Stomach (tissue), 19 donors: ENCODE measurements at places on chromosomes 2 and 18. TPM values are rescaled to one million over a fixed set of nuclear protein-coding genes. Genes with fewer than 3 reads are reported as not detected.

The NPAS2 gene
- polyA plus RNA-seq = 13.1 TPM

The CRACDL gene
- polyA plus RNA-seq = 5.5 TPM

The ALPP gene
- not detected for polyA plus RNA-seq

The UPP2 gene
- polyA plus RNA-seq = not detected

The PROKR1 gene
- not detected for polyA plus RNA-seq

The IL1F10 gene
- not detected for polyA plus RNA-seq

The C1GALT1C1L gene
- 0.63 TPM for polyA plus RNA-seq

The CASP8 gene
- polyA plus RNA-seq = 8.6 TPM

The NOSTRIN gene
- polyA plus RNA-seq = 117 TPM

The HAT1 gene
- polyA plus RNA-seq = 20.3 TPM

The UGT1A9 gene
- polyA plus RNA-seq = not detected

The RGPD4 gene
- not detected for polyA plus RNA-seq

The ATG16L1 gene
- polyA plus RNA-seq = 8.7 TPM

- peak; percentile 67 for DNase-seq
Observed at GRCh38 chr2:147463881-147464520, 380.8 kb upstream of the ACVR2A start.

DNA sequence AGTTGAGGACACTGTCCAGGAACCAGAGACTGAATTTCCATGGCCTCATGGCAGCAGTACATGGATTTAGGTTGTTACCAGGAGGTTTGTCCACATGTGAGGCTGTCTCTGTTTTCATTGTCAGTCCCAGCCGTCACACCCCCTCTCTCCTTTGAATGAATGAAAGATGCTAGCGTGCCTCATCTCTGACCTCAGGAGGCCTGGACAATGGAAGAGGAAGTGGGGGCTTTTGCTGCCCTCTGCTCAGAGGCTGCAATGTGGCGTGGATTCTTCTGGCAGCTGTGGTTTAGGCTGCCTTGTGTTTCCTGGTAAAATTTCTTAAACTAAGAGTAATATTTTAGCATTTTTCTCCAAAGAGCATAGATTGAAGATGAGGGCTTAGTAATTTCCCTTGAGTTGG is 47.5 kb downstream of the RAB31 start:
- DNase-seq = no peak

DNA sequence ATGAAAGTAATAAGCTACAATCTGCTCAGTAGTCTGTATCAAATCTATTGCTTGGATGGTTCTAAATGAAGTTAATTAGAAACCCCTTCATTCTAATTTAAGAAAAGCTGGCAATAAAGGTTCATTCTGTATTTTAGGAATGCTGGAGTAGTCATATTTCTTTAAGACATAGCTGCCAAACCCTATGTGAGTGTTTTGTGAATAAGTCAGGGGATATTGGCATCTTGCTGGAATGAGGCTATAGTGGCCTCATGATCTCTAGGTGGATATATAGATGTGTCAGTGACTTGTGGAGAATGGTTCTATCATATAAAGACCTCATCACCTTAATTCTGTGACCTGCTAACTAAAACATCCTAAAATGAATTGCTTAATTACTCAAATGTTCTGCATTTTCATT is 196.3 kb downstream of the PDE1A start:
- no peak for DNase-seq

DNA sequence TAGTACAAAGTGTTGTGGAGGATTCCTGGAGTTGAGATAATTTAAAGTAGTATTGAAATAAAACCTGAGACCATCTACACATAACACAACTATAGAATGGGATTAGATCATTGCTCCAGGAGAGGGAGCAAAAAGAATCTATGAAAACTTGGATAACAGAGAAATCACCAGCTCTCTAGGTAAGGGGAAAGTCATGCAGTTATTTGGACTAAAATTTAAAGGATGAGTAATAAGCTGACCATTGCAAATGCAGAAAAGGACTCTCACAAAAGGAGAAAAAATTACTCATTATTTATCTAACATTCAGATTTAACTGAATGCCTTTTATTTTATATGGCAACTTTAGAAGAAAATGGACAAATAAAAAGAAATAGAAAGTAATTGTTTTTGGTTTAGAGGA is 1399.8 kb upstream of the ACVR2A start:
- DNase-seq = no peak

DNA sequence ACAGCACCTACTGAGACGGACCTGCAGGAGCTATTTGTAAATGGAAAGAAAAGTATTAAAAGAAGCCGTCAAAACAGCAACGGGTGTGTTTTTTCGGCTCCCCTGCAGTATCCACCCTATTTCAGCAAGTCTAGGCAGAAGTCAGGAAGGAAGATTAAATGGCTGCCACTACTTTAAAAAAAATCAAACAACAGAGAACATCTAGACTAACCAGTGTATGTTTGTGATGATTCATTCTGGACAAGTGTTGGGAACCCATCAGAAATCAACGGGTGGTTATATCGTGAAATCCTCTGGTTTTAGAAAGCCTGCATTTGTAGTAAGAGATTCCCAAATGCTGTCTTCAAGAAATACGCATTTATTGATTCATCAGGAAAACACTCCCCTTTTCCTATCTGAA is 9.0 kb downstream of the PMAIP1 start:
- DNase-seq = no peak

GRCh38 chr2:197822333-197822732 is 17.9 kb downstream of the PLCL1 start:
- DNase-seq = no peak

- DNase-seq = no peak
Observed at GRCh38 chr2:223801736-223802135, 35.6 kb downstream of the AP1S3 start.

DNA sequence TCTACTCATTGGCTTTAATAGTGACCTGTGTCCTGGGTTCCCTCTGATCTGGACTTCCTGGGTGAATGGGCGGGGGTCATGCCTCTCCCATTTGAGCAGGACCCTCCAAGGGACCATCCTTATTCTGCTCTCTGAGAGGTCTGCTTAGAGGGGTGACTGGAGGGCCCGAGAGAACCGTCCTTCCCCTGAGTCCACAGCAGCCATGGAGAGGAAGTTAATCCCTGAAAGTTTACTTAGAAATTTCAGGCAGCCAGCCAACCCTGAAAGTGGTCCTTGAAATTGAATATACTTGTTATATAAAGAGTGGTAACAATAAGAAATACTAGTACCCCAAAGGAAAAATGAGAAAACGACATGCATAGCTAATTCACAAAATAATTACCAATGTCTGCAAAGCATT is 226.1 kb downstream of the DYSF start:
- no peak for DNase-seq

DNA sequence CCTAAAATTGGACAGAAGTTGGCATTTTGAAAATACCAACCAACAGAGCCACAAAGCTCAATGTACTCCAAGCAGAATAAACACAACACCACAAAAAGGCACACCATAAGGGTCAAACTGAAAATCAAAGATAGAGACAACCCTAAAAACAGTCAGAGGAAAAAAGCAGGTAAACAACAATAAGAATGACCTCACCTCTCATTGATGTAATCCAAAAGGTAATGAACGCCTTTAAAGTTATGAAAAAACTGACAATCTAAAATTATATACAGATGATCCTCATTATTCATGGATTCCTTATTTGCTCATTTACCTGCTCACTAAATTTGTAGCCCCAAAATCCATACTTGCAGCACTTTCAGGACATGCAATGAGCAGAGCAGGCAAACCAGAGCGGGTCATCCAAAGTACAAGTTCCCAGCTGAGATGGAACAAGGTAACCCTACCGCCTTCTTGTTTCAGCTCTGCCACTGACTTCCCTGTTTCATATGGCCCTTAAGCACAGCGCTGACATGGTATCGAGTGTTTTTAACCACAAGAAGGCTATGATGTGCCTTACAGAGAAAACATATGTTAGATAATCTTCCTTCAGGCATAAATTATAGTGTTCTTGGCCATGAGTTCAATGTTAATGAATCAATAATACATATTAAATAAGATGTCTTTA is 17.0 kb downstream of the RTN4 start:
- DNase-seq = peak; percentile 44

GRCh38 chr18:44788334-44788733 is 107.6 kb downstream of the SETBP1 start:
- no peak for DNase-seq

DNA sequence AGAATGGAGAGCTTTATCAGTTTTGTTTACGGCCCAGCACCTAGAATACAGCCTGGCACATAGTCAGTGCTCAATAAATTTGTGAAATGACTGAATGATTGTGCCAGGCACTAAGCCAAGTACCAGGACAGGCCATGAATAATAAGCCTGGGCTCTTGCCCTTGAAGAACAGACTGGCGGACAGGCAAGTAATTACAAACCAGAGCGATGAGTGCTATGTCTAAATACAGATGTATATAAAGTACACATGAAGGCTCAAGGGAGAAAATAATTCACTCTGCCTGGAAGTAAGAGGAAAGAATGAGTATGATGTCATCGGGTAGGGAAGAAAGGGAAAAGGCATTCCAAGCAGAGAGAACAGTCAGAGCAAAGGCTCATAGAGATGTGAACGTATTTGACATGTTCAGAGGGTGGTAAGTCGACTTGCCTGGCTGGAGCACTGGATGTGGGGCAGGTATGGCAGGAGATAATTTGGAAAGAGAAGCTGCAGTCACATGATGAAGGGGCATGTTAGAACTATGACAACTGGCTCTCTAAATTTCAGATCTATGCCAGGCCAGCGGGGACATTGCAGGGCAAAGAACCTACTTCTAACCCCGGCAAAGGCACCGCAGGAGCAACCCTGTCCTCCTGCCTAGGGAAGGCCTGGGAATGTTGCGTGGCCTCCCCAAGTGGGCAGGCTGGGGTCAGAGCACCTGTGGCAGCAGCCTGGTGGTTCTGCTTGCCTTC is 119.1 kb upstream of the STPG4 start:
- DNase-seq = no peak

DNA sequence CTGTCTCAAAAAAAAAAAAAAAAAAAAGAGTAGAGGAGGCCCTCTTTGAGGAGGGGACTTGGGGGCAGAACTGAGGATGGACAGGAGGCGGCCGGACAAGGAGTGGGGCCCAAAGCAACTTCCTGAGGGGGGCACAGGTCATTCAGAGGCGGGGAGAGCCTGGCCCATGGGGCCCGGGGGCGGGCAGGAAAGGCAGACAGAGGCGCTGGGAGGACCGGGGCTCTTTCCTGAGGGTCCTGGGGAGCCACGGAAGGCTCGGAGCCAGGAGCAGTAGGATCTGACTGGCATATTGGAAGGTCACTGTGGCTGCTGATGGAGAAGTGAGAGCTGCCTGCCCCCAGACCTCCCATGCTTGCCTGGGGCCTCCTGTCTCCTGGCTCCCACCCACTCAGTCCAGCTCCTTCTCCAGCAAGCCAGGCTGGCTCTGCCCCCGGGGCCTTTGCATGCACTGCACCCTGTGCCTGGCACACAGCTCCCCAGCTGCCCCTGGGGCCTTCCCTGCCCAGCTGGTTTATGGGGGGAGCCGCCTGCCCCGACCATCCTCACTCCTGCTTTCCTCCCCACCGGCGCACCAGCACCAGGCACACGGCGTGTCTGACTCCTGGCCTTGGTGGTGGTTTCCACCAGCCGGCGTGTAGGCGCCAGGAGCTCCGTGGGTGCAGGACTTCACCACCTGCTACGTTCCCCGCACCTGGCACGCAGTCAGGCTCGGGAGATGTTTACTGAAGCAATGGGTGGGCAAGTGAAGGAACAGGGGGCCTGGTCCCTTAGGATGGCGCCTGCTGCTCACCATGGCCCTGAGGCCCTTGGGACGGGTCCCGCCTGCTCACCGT is 5.6 kb downstream of the ESPNL start:
- no peak for DNase-seq

- no peak for DNase-seq
Observed at GRCh38 chr2:111624411-111625156, 259.4 kb downstream of the ANAPC1 start.

GRCh38 chr18:57980573-57981307 is 63.3 kb upstream of the NEDD4L start:
- DNase-seq = no peak

DNA sequence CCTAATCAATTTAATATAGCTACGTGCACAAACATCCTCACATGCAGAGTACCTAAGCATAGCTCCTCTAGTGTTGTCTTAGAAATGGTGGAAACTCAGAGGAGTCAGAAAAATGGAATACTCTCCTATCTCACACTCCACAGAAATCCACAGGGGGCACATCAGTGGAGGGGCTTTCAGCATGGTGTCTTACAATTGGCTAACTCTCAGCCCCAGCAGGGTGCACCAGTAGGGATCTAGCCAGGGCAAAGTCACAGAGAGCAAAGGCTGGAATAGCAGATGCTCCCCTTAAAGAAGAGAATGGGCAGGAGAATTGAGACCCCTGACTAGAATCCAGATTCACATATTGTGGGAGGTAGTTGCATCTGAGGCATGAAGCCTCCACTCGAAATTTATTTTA is 135.7 kb downstream of the MAIP1 start:
- DNase-seq = no peak

DNA sequence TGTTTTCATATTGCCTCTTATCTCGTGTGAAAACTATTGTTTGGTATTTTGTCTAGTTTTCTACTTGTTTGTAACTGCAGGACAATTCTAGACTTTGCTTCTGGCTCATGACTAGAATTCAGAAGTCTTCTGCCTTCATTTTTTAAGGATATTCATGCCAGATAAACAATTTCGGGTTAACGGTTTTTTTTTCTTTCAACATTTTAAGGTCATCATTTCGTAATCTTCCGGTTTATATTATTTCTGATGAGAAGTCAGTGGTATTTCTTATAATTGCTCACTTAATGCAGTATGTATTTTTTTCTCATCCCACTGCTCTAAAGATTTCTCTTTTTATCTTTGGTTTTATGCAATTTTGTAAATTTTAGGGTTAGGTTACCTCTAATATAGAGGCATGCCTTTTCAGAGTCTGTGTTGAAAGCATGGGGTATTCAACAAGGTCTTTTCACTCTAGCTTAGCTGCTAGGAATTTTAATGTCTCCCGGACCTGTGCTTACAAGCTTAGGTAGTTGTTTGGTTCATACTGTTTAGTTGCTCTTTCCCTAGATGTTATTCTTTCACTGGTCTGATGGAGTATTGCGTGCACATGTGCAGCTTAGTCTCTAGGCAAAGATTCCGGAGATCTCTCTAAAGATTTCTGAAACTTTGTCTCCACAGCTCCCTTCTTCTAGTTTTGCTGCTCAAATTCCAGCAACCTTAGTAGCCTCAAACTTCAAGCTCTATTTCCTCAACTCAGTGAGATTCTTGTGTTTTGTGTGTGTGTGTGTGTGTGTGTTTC is 198.1 kb downstream of the MCFD2 start:
- no peak for DNase-seq

DNA sequence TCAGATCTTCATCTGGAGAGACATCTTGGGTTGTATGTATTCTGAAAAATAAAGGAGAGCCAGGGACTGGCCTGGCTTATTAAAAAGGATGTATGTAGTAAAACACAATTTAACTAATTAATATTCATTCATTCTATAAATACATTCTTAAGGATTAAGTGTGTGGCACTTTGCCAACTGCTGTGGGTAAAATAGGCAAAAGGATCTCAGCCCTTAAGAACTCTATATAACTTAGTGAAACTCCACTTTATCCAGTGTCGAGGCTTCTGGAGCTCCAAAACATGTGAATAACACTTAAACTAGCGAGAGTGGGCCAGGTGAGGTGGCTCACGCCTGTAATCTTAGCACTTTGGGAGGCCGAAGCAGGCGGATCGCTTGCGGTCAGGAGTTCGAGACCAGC is 7.7 kb upstream of the STK39 start:
- no peak for DNase-seq

- no peak for DNase-seq
Observed at GRCh38 chr2:209864716-209865295, 93.2 kb downstream of the UNC80 start.
